ENCODE measurements at places on chromosomes 5 and 9.

GRCh38 chr5:180802325-180803180 is at the start of gene MGAT1:
MGAT1 (minus strand) TSS chr5:180802806; CDS start chr5:180792971, 9,835 bp downstream.
- DNase-seq, result peak; percentile 92

- no peak for DNase-seq
Observed at GRCh38 chr9:130824079-130824478, 11.0 kb upstream of the ABL1 start.

- peak; percentile 84 for DNase-seq
Observed at GRCh38 chr9:84271531-84271900, 69.0 kb downstream of the SLC28A3 start.

DNA sequence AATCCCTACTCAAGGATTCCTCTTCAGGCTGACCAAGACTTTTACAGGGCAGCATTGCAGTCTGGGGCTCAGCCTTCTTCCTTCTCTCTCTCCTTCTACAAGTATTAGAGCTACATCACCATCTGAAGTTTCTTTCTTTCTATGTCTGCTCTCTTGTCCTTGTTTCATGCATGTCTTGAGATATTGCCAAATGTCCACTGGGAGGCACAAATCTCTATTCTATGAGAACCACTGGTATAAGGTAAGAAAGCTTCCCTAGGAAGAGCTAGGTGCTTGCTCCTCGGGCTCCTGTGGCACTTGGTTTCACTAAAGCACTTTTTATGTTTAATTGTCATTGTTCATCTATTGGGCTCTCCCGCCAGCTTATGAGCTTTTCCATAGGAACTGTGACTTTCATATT is 289.2 kb upstream of the PCSK5 start:
- DNase-seq, result no peak

GRCh38 chr9:38066197-38066913 is 2.7 kb downstream of the SHB start:
- DNase-seq, result peak; percentile 17

GRCh38 chr9:86763791-86764190 is 183.5 kb downstream of the GAS1 start:
- no peak for DNase-seq

GRCh38 chr5:132675936-132676689 is 2.3 kb downstream of the IL4 start:
- no peak for DNase-seq

GRCh38 chr5:62306896-62307689 is 1.1 kb downstream of the KIF2A start:
- DNase-seq, result peak; percentile 53

DNA sequence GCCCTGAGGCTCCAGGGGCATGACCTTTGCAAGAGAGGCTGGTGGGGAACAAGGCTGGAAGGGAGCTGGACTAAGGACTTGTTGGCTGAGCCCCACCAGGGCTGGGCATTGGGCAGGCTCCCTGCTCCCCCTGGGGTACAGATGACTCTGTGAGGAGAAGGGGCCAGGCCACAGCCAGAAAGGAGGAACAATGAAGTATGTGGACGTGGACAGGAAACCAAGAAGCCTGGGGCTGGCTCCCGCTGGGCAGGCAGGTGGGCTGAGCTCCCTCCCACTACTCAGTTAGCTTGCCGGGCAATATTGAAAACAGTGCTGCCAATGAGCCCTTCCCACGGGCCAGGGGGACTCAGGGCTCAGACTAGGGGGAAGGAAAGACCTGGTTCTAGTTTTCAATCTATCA is 66.1 kb upstream of the SPTLC1 start:
- DNase-seq, result no peak

GRCh38 chr5:98839469-98840383 is 66.3 kb downstream of the RGMB start:
- peak; percentile 32 for DNase-seq

DNA sequence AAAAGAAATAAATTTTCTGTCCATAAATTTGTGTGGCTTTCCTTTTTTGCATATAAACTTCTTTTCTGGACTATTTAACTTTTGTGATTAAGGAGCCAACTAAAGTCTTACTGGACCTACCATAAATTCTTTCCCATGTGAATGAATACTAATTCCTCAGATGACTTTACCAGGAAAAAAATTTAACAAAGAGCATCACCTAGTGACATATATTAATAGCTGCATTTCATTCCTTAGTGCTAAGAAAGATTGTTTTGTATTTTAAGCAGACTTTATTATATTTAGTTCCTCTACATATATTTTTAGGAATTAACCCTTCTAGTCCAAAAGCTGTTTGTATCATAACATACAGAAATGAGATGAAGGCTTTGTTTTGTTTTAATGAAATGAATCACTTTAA is 64.4 kb downstream of the C9orf85 start:
- peak; percentile 32 for DNase-seq

DNA sequence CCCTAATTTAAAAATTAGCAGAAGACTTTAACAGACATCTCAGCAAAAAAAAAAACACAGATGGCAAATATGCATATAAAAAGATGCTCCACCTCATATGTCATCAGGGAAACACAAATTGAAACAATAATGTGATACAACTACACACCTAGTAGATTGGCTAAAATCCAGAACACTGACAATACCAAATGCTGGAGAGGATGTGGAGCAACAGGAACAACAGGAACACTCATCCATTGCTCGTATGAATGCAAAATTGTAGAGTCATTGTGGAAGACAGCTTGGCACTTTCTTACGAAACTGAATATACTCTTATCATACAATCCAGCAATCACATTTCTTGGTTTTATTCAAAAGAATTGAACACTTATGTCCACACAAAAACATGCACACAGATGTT is 22.1 kb downstream of the MCIDAS start:
- peak; percentile 40 for DNase-seq

DNA sequence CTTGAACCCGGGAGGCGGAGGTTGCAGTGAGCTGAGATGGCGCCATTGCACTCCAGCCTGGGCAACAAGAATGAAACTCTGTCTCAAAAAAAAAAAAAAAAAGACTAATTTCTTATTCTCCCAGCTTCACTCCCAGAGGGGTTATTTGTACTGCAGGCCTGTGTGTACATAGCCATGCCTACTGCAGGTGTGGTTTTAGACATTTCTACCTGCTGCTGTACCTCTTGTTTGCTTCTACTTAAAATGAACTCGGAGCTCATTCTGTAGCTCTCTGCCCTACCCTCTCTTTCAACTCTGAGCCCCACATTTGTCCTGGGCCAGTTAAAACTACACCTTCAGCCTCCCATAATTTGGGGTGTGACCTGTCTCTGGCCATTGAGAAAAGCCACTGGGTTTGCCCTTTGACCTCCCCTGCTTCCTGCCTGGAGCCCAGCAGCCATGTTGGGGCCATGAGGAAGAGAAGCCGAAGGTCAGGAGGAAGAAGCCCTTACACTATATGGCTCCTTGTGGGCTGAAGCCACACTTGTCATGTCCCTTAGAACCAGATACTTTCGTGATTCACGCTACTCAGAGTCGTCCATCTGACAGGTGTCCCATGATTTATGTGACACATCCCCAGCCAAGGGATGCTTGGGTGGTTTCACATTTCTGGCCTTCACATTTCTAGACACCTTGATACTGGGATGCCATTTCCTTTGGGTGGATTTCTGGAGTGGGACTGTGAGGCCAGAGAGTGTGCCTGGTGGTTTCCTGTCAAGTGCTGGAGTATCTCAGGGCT is 9.4 kb upstream of the CARD19 start:
- DNase-seq, result no peak

DNA sequence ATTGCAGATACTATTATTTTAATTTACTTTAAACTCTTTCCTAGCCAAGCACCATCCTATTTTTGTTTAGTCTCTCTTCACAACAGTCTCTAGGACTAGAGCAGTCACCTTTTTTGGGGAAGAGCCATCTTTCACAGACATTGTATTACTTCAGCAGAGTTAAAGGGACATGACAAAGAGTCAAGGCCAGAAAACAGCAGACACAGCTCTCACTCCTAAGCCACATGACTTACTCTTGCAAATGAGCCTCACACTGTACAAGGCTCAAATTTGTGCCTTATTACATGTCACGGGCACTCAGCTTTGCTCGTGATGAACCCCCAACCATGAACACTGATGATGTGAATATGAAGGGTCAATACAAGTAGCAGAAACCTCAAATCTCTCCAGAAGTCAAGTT is 104.3 kb downstream of the ZNF608 start:
- DNase-seq, result no peak

DNA sequence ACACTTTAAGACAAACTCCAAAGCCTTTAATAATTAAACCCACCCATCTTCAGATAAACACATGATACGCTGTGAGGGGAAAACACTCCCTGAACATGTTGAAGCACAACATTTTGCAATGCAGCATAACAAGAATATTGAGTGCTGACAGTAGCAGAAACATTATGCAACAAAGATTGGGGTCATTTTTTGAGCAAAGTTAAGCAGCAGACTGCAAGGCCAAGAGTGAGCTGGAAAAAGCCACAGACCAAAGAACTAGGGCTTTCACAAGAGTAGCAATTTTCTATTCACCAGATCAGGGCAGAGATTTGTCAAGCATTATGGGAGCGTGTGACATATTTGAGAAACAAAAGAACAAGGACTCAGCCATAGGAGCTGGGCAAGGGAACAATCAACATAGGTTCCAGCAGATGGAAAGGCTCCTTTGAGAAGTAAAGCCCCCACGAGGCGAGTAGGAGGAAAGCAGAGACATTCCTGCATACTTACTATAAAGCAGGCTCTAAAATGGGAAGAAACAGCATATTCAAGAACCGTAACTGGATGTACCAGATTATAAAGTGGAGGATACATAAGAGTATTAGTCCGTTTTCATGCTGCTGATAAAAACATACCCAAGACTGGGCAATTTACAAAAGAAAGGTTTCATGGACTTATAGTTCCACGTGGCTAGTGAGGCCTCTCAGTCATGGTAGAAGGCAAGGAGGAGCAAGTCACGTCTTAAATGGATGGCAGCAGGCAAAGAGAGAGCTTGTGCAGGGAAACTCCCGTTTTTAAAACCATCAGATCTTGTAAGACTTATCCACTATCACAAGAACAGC is 4.8 kb upstream of the TTC23L start:
- DNase-seq, result peak; percentile 66

DNA sequence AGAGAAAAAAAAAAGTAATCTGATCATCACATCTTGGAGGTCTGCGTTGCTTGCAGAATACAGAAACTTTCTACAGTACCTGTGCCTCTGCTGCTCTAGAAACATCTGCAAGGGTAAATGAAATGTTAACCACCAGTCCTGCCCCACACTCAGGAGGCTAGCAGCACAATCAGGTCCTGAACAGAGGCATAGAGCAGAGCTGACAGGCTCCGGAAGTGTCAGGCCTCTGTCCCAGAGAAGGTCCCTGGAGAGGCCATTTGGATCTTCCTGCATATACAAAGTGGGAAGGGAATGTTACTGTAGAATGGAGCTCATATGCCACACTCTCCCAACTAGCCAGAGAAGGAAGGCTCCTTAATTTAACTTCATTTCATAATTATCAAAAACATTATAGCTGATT is 7.2 kb downstream of the NRG2 start:
- DNase-seq, result no peak

GRCh38 chr5:149238540-149238939 is 33.1 kb upstream of the AFAP1L1 start:
- DNase-seq, result no peak

- no peak for DNase-seq
Observed at GRCh38 chr9:104750185-104750767, 2.8 kb downstream of the NIPSNAP3A start.

Data from cardiac fibroblast (primary cell).